ENCODE measurements at places on chromosomes 12 and 14.

- DNase-seq = no peak
Observed at GRCh38 chr14:39029789-39030188, 73.2 kb downstream of the SEC23A start.

GRCh38 chr12:94873734-94874517 is 129.6 kb downstream of the NDUFA12 start:
- no peak for DNase-seq

- DNase-seq = no peak
Observed at GRCh38 chr12:132169376-132169775, 25.1 kb downstream of the NOC4L start.

GRCh38 chr14:91088585-91089235 is 25.2 kb upstream of the DGLUCY start:
- DNase-seq = no peak

GRCh38 chr12:108783446-108783845 is 52.1 kb upstream of the CORO1C start:
- DNase-seq = no peak

- no peak for DNase-seq
Observed at GRCh38 chr12:88957358-88957757, 377.1 kb upstream of the KITLG start.

- peak; percentile 72 for DNase-seq
Observed at GRCh38 chr12:53495903-53496751, 3.1 kb downstream of the MAP3K12 start.

DNA sequence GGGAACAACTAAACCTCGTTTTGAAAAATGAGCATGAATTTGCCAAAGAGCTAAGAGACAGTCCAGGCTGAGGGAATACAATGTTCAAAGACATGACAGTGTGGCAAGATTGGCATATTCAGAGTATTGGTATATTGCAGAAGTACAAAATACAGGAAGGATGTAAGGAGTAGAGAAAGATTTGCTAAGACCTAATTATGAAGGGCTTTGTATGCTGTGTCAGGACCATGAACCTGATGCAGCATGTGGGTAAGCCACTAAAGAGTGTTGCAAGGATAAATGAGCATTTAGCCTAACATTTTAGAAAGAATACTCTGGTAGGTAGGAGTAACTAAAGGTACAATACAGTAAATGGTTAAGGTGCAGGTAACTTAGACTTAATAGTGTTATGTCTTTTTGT is 65.1 kb downstream of the KTN1 start:
- DNase-seq = no peak

DNA sequence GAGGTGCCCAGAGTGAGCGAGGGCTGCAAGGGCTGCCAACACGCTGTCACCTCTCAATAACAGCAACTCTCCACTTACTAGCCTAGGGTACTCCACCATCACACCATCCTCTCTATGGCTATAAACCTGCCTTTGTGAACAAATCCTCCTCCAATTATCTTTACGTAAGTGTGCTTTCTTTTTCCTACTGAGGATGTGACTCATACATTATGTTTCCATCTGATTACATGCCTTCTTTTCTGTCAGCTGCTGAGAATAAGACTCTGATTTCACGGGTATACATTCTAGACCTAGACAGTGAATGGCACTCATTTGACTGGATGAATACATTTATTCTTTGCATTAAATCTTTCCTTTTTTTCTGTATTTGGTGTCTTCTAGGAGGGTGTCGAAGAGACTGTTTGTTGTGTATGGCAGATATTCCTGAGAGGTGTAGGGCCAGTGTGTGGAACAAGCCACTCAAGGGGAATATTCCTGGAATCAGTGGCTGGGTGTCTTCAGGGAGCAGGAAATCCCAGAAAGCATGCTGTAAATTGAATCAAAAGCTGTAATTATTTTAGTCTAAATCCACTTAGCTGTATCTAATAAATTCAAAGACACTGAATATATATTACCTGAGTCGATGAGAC is 327.3 kb upstream of the TMTC1 start:
- DNase-seq = peak; percentile 65

DNA sequence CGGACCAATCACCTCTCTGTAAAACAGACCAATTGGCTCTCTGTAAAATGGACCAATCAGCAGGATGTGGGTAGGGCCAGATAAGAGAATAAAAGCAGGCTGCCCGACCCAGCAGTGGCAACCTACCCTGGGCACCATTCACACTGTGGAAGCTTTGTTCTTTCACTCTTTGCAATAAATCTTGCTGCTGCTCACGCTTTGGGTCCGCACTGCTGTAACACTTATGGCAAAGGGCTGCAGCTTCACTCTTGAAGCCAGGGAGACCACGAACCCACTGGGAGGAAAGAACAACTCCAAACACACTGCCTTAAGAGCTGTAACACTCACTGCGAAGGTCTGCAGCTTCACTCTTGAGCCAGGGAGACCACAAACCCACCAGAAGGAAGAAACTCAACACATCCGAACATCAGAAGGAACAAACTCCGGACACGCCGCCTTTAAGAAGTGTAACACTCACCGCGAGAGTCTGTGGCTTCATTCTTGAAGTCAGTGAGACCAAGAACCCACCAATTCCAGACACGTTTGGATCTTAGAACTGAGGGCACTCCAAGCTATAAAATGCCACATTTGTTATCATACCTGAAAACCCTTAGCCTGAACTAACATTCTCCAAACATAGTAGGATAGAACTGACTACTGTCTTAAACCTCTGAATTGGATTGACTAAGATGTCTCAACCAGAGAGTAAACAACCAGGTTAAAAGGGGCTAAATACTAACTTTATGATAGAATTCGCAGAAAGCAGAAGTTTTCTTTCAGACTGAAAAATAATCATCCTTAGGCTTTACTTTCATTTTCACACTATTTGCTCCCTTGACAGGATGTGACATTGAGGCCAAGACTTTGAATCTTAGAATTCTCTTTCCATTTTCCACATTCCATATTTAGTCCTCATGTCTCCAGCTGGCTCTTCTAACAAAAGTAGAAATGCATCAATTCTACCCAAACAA is 33.6 kb downstream of the CDKL1 start:
- no peak for DNase-seq

DNA sequence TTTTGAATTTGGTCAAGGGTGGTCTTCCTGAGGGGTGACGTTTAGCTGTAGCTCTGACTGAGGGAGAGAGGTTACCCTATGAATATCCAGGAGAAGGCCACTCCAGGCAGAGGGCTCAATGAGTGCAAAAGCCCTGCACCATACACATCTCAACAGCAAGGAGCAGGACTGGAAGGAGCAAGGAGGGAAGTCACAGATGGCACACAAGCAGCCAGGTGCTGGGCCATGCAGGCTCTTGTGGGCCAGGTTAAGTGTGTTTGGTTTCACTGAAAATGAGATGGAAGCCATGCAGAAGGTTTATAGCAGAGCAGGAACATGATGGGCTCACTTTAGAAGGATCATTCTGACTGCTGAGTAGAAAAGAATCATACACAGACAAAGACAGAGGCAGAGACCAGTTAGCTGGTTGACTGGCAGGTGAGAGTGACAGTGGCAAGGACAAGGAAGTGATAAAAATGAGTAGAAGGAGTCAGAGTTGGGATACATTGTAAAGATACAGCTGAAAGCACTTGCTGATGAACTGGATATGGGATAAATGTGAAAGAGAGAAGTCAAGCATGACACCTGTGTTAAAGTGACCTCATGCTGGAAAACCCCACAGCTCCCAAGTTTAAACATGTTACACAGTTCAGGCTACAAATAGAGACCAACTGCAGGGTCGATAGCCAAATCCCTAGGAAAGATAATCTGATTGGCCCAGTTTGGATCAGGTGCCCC is 81.2 kb downstream of the PRKD1 start:
- no peak for DNase-seq

- no peak for DNase-seq
Observed at GRCh38 chr12:77723308-77723707, 107.4 kb upstream of the NAV3 start.

DNA sequence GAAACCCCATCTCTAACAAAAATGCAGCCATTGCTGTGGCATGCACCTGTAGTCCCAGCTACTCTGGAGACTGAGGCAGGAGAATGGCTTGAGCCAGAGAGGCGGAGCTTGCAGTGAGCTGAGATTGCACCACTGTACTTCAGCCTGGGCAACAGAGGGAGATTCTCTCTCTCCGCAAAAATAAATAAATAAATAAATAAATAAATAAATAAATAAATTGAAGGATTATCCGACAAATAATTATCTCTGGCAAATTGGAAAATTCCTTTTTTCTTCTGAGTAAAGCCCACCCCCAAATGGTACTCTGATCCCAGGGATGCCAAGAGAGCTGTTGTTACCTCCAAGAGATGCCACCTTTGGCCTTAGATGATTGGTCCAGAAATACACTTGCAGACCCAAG is 137.9 kb downstream of the SUDS3 start:
- DNase-seq = no peak

- DNase-seq = peak; percentile 90
Observed at GRCh38 chr12:96136161-96136560, 58.0 kb upstream of the ELK3 start.

- no peak for DNase-seq
Observed at GRCh38 chr12:132263061-132263360, 66.4 kb downstream of the GALNT9 start.

DNA sequence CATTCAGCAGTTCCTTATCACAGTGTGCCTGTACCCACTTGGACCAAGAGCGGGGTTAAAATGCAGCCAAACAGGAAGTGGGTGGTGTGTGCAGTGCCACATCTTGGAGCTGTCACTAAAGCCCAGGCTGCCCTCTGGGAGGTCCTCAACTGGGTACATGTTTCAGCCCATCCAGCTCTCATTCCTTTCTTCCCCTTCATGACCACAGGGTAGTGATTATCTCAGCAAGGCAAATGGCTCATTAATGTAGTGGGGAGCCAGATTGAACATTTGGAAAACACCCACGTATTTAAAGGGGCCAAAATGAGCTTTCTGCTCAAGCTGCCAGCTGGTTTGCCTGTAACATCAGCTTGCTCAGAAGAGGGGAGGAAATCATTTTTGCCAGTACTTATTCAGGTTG is 210.8 kb upstream of the BTG1 start:
- DNase-seq = no peak

DNA sequence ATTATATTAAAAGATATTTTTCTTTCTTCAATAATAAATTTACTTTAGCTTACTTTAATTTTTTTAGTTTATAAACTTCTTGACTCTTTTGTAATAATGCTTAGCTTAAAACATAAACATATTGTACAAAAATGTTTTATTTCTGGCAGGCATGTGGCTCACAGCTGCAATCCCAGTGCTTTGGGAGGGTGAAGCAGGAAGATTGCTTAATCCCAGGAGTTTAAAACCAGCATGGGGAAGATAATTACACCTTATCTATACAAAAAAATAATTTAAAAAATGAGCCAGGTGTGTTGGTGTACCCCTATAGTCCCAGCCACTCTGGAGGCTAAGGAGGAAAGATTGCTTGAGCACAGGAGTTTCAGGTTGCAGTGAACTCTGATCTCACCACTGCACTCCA is 120.7 kb downstream of the GPHN start:
- DNase-seq = no peak

DNA sequence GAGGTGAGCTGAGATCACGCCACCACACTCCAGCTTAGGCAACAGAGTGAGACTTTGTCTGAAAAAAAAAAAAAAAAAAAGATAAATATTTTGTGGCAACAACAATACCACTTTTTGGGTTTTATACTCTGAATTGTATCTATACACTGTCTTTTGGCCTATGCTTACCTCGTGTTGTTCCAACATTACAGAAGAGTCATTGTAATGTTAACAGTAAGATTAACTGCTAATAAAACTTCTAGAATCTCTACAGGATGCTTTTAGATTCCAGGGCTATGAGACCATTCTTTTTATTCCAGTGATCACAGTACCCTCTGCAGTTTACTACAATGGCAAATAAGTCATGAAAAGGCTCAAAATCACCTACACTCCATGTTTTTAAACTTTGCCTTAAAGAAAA is 11.6 kb downstream of the IFT81 start:
- DNase-seq = no peak

DNA sequence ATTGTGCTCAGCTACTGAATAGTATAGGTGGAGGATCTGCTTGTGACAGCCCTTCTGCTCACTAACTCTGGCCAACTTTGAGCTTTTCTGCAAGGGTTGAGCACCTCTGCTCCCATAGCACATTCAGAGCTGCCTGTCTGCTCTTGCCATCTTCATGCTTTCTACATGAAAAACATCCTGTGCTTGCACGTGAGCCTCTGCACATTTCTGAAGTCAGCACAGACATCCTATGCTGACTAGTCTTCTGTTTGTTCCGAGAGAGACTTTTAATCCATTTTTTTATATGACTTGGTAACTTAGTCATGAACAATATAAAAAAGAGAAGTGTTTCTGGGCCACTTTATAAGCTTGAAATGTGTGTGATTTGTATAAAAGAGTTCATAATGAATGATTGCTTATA is 969.3 kb downstream of the TMTC2 start:
- no peak for DNase-seq

DNA sequence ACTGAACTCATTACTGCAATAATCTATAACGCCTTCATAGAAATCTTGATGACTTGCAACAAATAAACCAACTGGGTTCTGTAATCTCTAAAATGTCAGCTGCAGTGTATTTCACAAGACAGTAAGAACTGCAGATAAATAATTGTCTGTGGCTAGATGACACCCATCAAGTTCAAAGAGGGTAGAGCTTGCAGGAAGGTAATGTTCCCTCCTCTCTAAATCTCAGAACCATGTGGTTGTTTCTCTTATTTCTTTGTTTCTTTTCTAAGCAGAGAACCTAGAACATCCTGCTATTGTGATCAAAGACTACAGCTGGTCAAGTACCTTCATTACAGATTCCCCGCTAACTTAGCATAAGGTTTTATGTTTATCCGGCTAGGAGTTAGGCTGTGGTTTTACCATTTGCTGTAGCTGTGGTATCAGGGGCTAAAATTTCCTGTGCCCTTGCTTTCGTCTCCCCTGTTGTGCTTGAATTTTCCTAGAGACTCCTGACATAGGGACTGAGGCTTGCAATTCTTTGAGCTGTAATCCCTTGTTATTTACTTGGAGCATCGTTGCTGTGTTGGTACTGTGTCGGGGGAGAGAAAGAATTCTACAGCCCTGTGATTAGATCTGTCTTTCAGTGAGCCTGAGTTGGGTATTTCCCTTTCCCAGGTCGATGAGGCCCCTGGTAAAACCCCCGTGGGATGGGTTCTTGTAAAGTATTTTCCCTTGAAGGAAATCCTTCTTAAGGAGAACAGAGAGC is 253.1 kb upstream of the BTG1 start:
- no peak for DNase-seq

DNA sequence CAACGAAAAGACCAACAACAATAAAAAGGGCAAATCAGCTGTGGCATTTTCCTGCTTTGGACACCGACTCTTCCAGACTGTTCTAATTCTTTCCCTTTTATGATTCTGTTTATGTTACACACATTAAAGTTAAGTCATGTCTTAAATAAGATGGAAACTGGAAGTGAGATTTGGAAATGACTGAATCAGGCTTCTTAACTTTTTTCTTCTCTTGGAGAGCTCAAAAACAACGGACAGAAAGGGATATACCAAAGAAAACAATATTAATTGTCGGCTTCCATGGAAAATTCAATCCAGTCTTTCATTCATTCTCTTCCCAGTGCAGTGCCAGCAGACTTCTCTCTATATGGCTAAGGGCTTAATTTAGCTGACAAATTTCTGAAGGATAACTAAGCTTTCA is 214.9 kb upstream of the DDHD1 start:
- DNase-seq = no peak

GRCh38 chr12:76738824-76739579 is 24.9 kb upstream of the ZDHHC17 start:
- no peak for DNase-seq

- no peak for DNase-seq
Observed at GRCh38 chr14:37122919-37123639, 49.3 kb downstream of the SLC25A21 start.

- no peak for DNase-seq
Observed at GRCh38 chr14:70893858-70894291, 13.4 kb upstream of the PCNX1 start.

GRCh38 chr14:28407031-28407825 is 359.4 kb upstream of the FOXG1 start:
- DNase-seq = no peak
